ENCODE measurements at places on chromosomes 7 and 10. TPM values are rescaled to one million over a fixed set of nuclear protein-coding genes. Genes with fewer than 3 reads are reported as not detected.

- H3K4me1 ChIP-seq: no peaks in the 10 kb centered on the region
- H3K27ac ChIP-seq: no peak overlapping the region
- H3K36me3 ChIP-seq: no peaks in the 10 kb centered on the region
- DNase-seq: no peak
- H3K27me3 ChIP-seq: no peaks in the 10 kb centered on the region
- no peak overlapping the region for H3K4me3 ChIP-seq
These were observed 47.3 kb upstream of the PIP4K2A start for GRCh38 chr10:22761569-22762220.

Gene GATA3
- total RNA-seq: 46.3 TPM

DNA sequence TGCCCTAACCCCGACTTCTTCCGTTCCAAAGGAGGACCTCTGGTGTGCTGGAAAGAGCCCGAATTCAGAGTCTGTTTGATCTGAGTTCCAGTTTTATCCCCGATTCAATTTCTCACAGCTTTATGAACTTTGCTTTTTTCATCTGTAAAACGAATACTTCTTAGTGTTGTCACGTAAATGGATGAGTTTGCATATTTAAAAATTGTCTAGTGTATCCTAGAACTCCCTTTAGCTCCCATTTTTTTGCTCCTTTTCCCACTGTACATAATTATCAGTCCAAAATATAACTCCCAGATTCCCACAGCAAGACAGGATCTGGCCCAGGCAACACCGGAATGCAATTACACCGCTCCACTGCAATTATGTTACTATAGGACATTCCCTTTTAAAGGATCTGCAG, 80.7 kb upstream of the ARHGAP21 start:
- H3K27me3 ChIP-seq: no peaks in the 10 kb centered on the region
- DNase-seq: no peak
- no peak overlapping the region for H3K27ac ChIP-seq
- H3K4me1 ChIP-seq: no peaks in the 10 kb centered on the region
- H3K36me3 ChIP-seq: no peaks in the 10 kb centered on the region
- H3K4me3 ChIP-seq: no peak overlapping the region

GRCh38 chr7:129843978-129844840, 108.6 kb downstream of the UBE2H start:
- H3K4me3 ChIP-seq: no peak overlapping the region
- H3K36me3 ChIP-seq: no peaks in the 10 kb centered on the region
- H3K27me3 ChIP-seq: no peaks in the 10 kb centered on the region
- peaks cover 50% of the 10 kb centered on the region for H3K4me1 ChIP-seq
- H3K27ac ChIP-seq: peak overlapping the region; percentile 24

DNA sequence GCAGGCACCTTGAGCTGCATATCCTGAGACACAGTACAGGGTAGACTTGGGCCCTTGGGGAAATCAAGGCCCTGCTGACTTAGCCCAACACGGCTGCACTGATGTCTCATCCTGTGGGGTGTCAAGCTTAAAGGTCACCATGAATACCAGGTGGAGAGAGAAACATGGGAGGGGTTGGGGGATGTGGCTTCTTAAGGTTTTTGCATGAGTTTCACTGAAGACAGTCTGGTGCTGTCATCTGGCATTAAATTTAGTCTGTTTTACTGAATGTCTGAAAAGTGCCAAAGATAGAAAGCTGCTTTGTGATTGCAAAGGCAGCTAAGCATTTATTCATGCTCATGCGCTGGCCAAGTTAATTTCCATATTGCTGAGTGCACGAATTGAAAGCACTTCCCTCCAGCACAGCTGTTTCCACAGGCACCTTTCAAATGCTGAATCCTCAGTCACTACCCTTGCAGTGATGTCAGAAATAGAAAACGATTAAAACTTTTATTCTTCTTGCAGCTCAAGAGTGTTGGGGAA, 102.1 kb downstream of the OSBPL3 start:
- H3K27ac ChIP-seq: peak overlapping the region; percentile 61
- peaks cover 55% of the 10 kb centered on the region for H3K4me1 ChIP-seq
- DNase-seq: peak; percentile 46
- peak overlapping the region; percentile 38 for H3K4me3 ChIP-seq

DNA sequence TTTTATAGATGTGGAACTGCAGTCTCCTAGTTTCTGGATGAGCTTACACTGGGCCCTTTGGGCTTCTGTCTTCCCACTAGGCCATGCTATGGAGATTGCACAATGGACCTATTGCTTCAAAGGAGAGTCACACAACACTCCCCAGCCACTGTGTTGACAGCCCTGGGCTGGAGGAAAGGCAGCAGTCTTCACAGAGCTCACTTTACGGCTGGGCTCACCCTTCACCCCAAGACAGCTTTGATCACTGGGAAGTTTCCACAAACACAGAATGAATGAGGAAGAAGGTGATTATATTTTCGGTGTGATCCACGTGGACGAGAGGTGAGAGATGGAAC, 92.7 kb upstream of the GDF10 start:
- DNase-seq: peak; percentile 33
- H3K27me3 ChIP-seq: no peaks in the 10 kb centered on the region
- H3K36me3 ChIP-seq: peaks cover 5% of the 10 kb centered on the region

Gene PLXDC2
- not detected for total RNA-seq

All from activated CD4-positive, alpha-beta memory T cell treated with anti-CD3 and anti-CD28 coated beads for 36 hours (primary cell).